ENCODE measurements at places on chromosomes 6 and 20. TPM values are rescaled to one million over a fixed set of nuclear protein-coding genes. Genes with fewer than 3 reads are reported as not detected.

TUBB2B gene
- total RNA-seq = 4.2 TPM

ADGRG6 gene
- 8.2 TPM for total RNA-seq

FAM50B gene
- total RNA-seq = 17.0 TPM

L3MBTL1 gene
- 24.7 TPM for total RNA-seq

IDH3B gene
- total RNA-seq = 114 TPM
